Progenitor cell of endocrine pancreas (in vitro differentiated cells): ENCODE measurements at places on chromosomes 3 and 15. TPM values are rescaled to one million over a fixed set of nuclear protein-coding genes. Genes with fewer than 3 reads are reported as not detected.

Gene FMN1
- total RNA-seq = 0.41 and 1.2 TPM in 2 replicates

Gene HRH1
- total RNA-seq = 0.09 TPM in 1 of 2 replicates, not detected in the other

Gene CKMT1A
- total RNA-seq = 4.0 TPM in 2 replicates

Gene SI
- total RNA-seq = 2.0 and 2.7 TPM in 2 replicates

Gene C2CD4B
- total RNA-seq = 0.53 and 0.69 TPM in 2 replicates

Gene CPLX3
- not detected in 2 replicates for total RNA-seq

Gene AHSG
- total RNA-seq = 0.19 and 0.27 TPM in 2 replicates

Gene MUSTN1
- total RNA-seq = not detected in 2 replicates

Gene IL17RE
- 4.9 and 7.0 TPM in 2 replicates for total RNA-seq

Gene HRG
- total RNA-seq = not detected in 2 replicates

Gene CLSTN2
- total RNA-seq = 2.8 and 2.9 TPM in 2 replicates

Gene KCNMB2
- total RNA-seq = 0.40 TPM in 1 of 2 replicates, not detected in the other

Gene DUOXA2
- not detected in 2 replicates for total RNA-seq

Gene CTDSPL
- total RNA-seq = 53.3 and 55.3 TPM in 2 replicates

Gene TMEM40
- total RNA-seq = 0.36 TPM in 1 of 2 replicates, not detected in the other

Gene POLQ
- total RNA-seq = 9.6 and 9.9 TPM in 2 replicates

- DNase-seq = no peak
Measured at GRCh38 chr3:113594066-113594465, 61.7 kb downstream of the SIDT1 start.

DNA sequence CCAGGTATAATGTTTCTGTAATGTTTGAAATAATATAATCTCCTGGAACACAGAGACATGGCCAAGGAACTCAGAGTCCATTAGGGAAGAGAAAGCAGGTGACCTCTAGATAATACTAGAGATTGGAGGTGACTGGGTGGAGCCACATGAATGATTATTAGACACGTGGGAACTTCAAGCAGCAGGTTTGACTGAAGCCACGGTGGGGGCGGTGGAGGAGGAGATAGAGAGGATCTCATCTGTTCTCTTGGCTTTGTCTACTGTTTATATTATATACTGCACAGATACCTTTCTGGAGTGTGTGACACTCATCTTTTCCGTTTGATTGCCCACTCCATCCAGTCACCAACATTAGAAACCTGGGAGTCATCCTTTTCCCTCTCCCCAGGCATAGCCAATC is 33.7 kb downstream of the KIF7 start:
- no peak for DNase-seq

DNA sequence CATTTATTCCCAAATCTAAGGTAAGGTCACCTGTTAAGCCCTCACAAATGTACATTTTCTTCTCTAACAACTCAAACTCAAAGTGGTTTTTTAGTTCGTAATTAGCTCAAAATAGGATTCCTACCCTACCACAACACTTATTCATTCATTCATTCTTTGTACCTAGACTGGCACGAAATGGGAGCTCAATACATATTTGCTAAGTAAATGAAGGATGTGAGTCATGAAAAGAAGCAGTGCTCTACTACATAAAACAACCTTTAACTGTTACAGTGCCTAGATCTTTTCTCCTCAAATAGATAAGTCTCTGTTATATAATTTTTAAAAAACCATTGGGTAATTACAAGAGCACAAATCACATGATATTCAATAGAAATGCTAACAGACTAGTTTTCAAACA is 13.1 kb downstream of the RSL24D1 start:
- DNase-seq = no peak

- DNase-seq = no peak
Measured at GRCh38 chr15:42365921-42366550, 6.7 kb downstream of the CAPN3 start.

DNA sequence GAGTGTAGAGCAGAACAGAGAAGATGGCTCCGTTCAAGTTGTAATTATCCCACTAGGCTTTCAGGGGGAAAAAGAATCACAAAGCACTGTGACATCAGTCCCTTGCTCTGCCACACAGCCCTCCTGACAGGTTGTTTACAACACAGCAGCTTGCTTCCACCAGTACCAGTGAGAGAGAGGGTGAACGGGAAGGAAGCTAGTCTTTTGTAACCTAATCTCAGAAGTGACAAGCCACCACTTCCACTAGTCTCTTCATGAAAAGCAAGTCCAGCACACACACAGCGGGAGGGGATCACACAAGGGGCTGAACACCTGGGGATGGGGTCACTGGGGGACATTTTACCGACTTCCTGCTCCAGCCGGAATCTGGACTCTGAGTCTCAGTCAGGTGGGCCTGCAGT is 86.3 kb downstream of the FAM81A start:
- no peak for DNase-seq

DNA sequence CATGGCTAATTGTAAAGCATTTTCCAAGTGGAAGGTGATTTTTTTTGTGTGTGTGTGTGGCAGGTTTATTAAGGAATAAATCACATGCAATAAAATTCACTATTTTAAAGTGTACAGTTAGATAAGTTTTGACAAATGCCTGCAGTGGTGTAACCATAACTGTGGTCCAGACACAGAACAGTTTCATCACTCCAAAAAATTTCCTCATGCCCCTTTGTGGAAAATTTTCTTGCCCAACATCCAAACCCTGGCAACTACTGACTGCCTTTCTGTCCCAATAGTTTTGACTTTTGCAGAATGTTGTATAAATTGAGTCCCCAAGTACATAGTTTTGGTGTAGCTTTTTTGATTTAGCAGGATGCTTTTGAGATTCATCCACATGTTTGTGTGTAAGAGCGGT is 135.1 kb upstream of the KLHL25 start:
- DNase-seq = no peak

GRCh38 chr3:176296066-176296597 is 901.1 kb downstream of the TBL1XR1 start:
- no peak for DNase-seq

DNA sequence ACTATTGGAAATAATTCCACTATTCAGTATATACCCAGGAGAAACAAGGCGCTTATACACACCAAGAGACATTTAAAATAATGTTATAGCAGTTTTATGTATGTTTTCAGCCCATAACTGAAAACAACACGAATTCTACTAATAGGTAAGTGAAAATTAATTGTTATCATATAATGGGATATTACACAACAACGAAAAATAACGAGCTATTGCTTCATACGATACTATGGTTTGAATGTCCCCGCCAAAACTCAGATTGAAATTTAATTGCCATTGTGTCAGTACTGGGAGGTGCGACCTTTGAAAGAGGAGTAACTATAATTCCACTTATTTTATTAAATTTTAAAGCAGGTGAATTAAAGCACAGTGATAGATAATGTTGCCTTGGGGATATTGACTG is 4.0 kb upstream of the CSRNP1 start:
- no peak for DNase-seq

GRCh38 chr3:38643090-38643489 is 6.4 kb downstream of the SCN5A start:
- DNase-seq = no peak

- no peak for DNase-seq
Measured at GRCh38 chr3:185986198-185986777, 48.5 kb upstream of the TRA2B start.

DNA sequence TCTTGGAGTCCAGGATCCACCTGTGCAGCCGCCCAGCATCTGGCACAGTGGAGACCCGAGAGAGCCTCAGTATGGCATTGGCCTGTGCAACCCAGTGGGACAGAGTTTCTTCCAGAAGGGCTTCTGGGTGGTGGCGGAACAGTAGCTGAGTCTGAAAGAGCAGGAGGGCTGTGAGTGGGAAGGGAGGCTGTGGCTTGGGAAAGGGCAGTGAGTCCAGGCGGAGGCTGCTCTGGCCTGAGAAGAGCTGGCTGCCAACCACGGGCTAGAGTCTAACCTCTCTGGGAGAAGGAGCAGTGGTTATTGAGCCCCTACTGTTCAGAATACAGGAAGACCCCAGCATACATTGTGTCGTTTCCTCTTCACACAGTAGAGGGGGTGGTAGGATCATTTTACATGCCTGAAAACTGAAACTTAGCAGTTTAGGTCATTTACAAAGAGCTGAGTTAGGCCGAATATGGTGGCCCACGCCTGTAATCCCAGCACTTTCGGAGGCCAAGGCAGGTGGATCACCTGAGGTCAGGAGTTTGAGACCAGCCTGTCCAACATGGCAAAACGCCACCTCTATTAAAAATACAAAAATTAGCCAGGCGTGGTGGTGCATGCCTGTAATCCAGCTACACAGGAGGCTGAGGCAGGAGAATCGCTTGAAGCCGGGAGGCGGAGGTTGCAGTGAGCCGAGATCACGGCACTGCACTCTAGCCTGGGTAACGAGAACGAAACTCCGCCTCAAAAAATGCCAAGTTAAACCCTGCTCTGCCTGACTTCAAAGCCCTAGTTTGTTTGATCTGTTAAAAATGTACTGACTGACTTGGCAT is 3.2 kb downstream of the AEN start:
- no peak for DNase-seq

DNA sequence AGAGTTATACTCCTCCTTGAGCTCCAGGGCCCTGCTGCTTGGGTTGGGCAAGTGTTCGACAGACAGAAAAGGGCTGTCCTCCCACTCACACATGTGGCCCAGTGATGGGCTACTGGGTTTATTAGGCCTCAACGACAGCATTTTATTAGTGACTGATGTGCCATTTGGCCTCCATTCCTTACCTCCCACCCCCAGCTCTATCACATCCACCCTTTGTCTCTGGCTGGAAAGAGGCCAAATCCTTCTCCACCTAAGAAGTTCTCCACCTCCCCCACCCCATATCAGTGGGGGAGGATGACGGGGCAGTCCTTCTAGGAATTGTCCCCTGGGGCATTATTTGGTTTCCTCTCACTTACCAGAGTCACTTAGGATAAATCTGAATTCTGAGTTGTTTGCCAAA is 57.1 kb upstream of the WNT5A start:
- no peak for DNase-seq

DNA sequence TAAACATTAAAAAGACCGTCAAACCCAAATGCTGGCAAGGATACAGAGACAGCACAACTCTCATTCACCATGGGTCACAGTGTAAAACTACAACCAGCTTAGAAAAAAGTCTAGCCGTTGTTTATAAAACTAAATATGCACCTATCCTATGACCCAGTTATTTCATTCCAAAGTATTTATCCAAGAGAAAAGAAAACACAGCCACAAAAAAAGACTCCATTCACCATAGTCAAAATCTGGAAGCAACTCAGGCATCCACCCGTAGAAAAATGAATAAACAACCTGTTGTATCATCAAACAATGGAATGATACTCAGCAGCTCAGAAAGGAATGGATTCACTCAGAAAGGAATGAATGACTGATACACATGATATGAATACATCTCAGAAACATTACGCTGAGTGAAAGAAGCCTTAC is 28.6 kb downstream of the PLD1 start:
- no peak for DNase-seq

GRCh38 chr3:46008058-46008457 is 12.4 kb upstream of the FYCO1 start:
- DNase-seq = no peak

GRCh38 chr15:26521130-26521529 is 251.7 kb downstream of the GABRB3 start:
- DNase-seq = no peak

DNA sequence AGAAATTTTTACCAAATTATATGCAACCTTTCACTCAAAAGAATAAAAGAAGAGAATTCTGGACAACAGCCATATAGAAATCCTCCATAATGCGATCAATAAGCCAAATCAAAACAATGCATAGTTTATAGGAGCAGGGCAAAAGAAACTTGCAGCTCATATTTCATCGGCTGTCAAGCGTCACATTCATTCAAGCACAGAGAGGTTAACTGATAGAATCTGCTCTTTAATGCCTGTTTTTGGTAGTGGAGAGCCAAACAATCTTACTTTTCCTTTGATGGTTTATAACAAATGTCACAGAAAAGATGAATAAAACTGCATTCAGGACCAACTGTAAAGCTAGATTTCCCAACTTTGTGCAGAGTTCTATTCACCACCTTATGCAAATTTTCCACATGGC is 35.4 kb downstream of the PRTG start:
- no peak for DNase-seq

- DNase-seq = no peak
Measured at GRCh38 chr3:24387493-24387892, 107.2 kb downstream of the THRB start.

DNA sequence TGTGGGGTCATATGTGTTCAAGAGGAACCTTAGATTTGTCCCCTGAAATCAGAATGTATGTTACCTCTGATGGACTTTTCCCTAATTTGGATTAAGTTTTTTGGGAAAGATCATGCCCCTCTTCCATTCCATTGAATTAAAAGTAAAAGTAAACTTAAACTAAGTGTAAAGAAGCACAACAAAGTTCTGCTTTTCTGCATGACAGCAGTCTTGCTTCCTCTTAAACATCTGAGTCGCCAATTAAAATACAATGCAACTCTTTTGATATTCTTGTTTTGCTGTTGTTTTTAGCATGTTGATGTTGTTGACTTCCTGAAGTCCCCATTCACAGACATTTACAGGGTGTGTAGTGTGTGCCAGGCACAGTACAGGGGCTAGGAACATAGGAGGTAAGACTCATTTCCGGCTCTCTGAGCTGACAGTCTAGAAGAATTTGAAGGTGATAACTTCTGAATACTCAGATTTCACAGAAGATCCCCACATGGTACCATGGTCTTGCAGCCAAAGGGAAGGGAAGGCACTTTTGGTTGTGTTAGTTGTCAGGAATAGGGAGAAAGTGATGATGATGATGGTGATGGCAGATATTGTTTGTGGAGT is 45.0 kb downstream of the USP13 start:
- DNase-seq = no peak

GRCh38 chr15:33535135-33535534 is 224.4 kb downstream of the RYR3 start:
- DNase-seq = no peak

GRCh38 chr3:37652851-37653250 is 208.8 kb upstream of the CTDSPL start:
- DNase-seq = no peak

DNA sequence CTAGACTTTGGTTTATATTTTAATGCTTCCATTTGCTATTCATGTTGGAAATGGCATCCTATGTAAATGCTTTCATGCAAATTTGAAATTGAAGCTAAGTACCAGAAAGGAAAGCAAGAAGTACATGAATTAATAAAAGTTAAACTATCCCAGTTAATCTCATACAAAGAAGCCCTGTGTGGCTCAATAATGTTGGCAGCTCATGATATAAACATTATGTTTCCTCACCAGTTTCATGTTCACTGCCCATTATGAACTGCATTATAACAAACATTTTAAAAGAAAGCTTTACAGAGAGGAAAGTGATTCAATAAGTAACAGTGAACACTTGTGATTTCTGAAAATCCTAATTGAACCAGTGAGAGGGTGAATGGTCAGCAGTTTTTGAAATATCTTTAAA is 62.9 kb upstream of the ROBO2 start:
- DNase-seq = no peak

GRCh38 chr3:46027736-46028397 is 584 bp upstream of the XCR1 start:
- no peak for DNase-seq

- DNase-seq = no peak
Measured at GRCh38 chr15:63499175-63499549, 5.2 kb upstream of the USP3 start.

GRCh38 chr3:54712539-54712938 is 215.3 kb downstream of the LRTM1 start:
- no peak for DNase-seq

DNA sequence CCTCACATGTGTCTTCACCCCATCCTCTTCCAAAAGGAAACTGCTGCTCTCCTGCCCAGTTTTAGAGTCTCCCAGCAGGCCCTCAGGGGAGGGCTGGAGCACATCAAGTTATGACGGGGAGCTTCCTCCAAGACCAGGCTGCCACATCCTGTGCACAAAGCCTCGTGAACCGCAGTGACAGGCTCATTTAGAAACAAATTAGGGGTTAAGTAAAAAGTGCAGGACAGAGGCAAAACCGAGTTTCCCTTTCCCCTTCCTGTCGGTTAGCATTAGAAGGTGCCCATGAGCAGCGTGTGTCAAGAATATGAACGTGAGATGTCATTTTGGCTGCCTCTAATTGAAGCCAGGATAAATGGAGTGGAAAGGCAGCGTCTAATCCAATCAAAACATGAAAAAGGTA is 199.7 kb downstream of the ARRDC4 start:
- no peak for DNase-seq
